K562 (cell line): ENCODE measurements at places on chromosomes 6 and 20. TPM values are rescaled to one million over a fixed set of nuclear protein-coding genes. Genes with fewer than 3 reads are reported as not detected.
A peak's percentile ranks its signal among the peaks of the same experiment; 100 is the strongest.

DNA sequence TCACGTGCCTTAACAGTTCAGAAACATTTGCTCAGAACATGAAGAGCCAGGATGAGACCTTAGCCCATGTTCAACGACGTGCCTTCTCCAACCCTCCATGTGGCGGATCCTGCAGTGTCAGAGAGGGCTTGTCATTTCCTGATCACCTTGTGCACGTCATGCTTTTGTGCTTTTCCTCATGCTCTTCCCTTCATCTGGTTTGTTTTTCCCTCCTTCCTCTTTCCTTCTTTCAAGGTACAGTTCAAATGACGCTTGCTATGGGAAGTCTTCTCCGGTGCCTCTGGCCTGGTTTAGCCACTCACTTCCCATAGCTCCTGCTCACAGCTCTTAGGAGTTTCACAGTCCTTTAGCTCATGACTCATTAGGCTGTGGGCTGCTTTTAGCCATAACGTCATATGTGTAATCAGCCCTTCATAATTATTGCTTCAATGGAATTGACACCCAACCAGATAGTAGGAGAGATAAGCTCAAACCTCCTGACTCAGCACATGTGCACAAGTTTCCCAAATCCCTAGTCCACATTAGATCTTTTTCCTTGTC lies 102.7 kb upstream of the CNKSR3 start:
- peak; percentile 69 for DNase-seq

DNA sequence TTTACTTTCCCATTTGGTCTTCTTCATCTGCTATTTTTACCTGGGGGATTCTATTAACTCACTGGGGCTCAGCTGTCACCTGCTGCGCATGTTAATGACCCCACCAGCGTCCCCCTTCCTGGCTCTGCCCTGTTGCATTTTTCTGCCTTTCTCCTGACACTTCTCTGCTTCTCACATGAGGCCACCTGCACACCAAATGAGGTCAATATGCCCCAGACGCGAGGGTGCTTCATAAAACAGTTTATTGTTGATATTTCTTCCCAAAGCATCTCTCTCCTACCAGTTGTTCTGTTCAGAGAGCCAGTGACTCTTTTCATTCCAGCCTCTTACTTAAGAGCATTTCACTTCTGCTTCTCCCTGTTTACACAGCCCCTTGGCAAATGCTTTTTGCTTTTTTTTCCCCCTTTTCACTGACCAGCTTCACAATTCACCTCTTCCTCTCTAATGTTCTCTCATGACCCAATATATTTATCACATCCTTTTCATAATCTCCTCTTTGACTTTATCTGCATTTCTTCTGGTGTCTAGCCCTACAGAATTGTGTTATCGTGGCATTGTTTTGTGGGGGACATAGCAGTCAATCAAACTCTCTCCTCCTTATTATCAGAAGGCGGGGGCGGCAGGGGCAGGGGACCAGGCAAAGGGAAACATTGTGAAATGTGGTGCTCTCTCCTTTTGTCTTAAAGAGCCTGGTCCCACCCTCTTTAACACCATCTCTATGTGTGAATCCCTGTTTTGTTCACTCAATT lies 545.8 kb upstream of the CITED2 start:
- no peak for DNase-seq

GRCh38 chr20:44407402-44408184 lies 52.1 kb downstream of the HNF4A start:
- DNase-seq, result peak; percentile 85

DNA sequence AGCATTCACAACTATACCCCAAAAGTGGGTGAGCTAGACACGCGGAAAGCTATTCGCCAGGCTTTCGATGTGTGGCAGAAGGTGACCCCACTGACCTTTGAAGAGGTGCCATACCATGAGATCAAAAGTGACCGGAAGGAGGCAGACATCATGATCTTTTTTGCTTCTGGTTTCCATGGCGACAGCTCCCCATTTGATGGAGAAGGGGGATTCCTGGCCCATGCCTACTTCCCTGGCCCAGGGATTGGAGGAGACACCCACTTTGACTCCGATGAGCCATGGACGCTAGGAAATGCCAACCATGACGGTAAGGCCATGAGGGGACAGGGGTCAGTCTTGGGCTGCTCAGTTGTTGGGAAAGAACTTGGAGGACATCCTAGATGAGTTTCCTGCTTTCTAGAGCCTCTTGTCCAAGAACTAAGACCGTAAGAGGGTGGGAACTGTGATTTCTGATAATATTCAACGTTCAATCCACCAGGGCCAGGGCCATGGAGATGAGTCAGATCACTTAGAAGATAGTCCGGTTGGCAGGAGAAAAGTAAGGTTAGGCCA lies 23.4 kb downstream of the MMP24OS start:
- no peak for DNase-seq

GRCh38 chr20:46331611-46332361 lies 23.5 kb upstream of the CDH22 start:
- DNase-seq, result no peak

DNA sequence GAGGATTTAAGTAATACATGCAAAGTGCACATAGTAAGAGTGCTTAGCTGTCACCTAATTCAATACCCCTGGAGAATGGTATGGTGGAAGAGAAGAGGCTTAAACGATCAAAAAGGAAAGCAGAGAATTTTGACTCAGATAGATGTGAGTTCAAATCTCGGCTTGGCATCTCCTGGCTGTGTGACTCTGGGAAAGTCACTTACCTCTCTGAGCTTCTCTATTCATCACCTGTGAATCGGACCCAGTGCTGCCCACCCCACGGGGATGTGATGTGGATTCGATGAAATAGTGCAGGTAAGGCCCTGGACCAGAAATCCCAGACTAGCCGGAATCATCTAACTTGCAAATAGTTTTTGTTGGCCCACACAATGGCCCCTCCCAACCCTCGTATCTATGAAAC lies 1.8 kb upstream of the B4GALT5 start:
- DNase-seq, result no peak

DNA sequence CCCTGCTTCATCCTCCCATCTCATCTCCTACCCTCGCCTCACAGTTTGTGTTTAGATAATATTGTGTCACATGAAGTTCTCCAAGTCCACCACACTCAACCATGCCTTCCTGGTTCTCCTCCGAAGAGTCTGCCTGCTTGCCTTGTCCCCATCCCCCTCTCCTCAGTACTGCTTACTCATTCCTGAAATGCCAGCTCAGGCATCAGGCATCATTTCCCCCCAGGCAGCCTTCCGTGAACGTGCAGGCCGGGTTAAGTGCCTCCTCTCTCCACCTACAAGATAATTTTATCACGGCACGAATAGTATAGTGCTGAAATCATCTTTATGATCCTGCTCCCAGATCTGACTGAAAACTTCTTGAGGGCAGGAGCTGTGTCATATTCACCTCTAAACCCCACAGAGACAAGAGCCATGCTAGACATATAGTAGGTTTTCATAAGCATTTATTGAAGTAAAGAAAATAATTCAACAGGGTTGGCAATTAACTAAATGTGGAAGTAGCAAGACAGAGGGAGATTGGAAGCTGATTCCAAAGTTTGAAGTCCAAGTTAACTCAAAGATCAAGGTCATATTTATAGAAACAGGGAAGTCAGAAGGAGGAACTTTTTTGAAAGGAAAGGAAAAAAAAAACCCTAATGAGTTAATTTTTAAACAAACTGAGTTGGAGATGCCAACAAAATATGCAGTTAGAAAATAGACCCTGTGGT lies 48.7 kb upstream of the BMP2 start:
- DNase-seq, result no peak

DNA sequence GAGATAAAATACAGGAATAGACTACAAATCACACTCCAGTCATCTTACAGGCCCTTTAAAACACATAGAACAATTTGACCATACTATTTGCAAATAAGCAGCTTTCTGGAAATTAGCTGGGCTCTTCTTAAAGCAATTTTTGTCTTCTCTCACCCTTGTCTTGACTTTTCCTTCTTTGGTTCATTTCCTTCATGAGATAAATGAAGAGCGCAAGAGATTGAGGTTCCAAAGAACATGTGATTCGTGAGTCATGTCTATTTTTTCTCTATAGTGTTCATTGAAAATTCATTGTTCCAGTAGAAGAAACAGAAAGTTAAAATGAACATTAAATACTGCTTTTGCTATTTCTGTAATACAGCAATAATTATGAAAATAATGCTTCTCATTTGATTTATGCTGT lies 33.9 kb downstream of the PRDM1 start:
- no peak for DNase-seq

GRCh38 chr6:90078513-90079289 lies 184.4 kb downstream of the GJA10 start:
- peak; percentile 50 for DNase-seq

DNA sequence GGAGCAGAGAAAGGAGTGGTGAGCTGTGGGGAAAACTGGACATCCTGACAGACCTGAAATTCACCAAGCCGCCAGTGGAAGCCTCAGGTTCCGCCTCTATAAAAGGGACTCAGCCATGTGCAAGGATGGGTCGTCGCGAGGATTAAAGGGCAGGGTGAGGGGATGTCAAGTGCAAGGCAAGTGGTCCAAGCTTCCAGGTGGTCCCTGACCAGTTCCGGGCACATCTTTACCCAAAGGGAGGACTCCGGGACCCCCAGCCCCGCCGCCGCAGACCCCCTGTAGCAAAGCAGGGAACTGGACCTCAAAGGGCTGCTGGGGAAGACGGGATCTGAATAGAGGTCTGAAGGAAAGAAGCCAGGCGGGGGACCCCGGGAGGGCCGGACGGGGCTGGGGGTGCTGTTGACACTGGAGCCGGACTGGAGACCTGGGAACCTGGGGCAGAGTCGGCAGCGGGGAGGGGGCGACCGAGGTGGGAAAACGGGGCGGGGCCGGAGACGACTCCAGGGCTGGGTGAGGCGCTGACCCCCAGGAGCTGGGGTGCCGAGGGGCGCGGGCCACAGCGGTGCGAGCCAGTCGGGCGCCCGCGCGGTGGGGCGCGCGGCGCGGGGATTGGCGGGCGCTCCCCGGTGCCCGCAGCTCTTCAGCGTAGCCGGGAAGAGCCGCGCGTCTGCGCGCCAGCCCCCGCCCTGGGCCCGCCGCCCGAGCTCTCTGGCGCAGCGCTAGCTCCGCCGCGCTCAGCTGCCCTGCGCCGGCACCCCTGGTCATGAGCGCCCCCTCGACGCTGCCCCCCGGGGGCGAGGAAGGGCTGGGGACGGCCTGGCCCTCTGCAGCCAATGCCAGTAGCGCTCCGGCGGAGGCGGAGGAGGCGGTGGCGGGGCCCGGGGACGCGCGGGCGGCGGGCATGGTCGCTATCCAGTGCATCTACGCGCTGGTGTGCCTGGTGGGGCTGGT lies at the start of gene SSTR4:
Gene SSTR4 (plus strand): TSS at position 592 of the 951 bp plus-strand sequence. CDS start 172 bp downstream, at position 764.
- DNase-seq, result no peak

GRCh38 chr20:44123251-44123650 lies 63.7 kb downstream of the JPH2 start:
- DNase-seq, result no peak

DNA sequence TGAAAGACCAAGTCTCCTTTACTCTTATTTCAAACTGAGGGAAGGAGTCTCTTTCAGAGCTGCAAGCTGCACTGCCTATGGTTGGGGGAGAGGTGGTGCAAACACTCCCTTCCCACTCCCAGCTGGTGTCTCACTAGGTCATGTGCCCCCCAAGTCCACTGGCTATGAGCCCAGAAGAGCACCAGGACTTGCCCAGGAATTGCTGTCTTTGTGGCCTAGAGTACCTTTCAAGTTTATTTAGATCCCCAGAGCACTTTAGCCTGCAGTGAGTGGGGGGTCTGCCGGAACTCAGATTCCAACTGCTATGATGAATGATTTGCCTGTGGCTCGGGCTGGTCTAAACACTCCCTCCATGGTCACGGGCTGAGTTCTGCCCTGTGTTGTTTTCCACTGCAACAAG lies 192.6 kb upstream of the CITED2 start:
- no peak for DNase-seq

DNA sequence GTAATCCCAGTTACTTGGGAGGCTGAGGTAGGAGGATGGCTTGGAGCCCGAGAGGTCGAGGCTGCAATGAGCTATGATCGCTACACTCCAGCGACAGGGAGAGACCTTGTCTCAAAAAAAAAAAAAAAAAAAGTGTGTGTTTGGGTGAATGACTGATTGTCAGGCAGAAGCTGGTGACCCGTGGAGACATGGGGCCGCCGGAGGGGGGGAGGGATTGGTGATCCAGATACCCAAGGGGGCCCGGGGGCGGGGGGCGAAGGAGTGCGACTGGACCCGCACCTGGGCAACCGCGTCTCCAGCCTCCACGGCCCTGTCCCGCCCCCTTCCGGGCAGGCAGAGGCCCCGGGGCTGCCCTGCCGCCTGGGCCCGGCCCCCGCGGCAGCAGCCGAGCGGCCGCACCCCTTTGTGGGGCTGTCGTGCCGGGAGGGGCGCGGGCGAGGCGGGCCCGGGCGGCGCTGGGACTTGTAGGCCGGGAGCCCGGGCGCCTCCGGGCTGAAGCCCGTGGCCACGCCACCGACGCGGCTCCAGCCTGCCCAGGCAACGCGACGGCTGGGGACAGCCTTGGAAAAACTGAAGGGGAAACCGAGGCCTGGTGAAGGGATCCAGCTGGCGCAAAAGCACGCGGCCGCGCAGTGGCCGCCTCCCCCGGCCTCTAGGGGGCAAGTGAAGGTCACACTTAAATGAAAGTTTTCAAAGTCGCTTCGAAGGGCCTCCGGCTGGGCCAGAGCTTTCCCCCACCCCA lies 2.1 kb upstream of the RBM38 start:
- peak; percentile 89 for DNase-seq

DNA sequence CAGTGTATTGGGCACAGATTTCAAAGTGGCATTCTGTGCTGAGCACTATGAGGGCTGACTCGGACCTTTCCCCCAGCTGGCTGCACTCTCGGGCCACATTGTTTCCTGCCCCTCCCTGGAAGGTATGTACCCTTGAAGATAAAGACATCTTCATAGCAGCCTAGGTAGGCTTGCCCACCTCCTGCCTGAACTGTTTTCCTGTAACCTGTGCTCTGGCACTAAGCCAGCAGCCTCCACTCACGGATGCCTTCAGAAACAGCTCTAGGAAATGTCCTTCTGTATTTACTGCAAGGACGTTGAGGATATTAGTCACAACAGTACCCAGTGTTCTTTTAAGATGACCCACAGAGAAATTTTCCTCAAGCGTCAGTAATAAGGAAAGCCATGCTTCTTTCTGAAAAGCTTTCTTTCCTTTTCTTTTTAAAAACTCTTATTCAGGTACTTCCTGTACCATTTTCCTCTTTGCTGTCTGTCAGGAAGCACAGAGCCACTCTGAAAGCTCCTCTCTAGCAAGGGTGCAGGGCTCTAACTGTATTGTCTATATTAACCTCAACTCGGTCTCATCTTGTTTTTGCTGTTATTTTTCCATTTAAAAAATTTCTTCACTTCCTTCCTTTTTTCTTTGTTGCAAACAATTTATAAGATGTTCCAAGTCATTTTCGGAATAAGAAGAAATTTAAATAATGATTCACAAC lies 43.5 kb downstream of the TTI1 start:
- DNase-seq, result no peak

DNA sequence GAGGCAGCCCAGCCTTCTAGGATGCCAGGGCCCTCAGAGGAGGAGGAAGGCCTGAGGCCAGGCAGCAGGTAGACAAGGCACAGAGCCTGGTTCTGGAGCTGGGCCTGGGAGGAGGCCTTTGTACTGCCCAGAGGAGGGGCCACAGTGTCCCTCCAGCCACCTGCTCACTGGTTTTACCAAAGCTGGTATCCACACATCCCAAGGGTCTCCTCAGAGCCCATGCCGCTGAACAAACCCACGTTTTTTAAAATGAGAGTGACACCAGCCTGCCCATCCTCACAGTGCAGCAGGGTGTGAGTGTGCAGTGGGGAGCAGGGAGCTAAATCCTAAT lies 162.7 kb downstream of the LY86 start:
- no peak for DNase-seq

GRCh38 chr6:33607784-33608161 lies 13.3 kb upstream of the ITPR3 start:
- no peak for DNase-seq

The FAM83C gene
- not detected in 2 replicates for total RNA-seq

The MLN gene
- total RNA-seq, result not detected in 2 replicates

The ECI2 gene
- total RNA-seq, result 101 and 104 TPM in 2 replicates

The TMEM170B gene
- 0.07 and 0.13 TPM in 2 replicates for total RNA-seq

The C6orf58 gene
- not detected in 2 replicates for total RNA-seq

The RAMACL gene
- total RNA-seq, result 0.11 TPM in 1 of 2 replicates, not detected in the other

The ARFGEF3 gene
- 0.02 and 0.07 TPM in 2 replicates for total RNA-seq
